Pancreas (tissue), 10 donors: ENCODE measurements at places on chromosomes 6 and 20. TPM values are rescaled to one million over a fixed set of nuclear protein-coding genes. Genes with fewer than 3 reads are reported as not detected.

Gene TPMT
- total RNA-seq = 5.0 TPM

Gene TCFL5
- 3.5 TPM for total RNA-seq

Gene RPN2
- 54.4 TPM for total RNA-seq

Gene DZANK1
- 0.93 TPM for total RNA-seq

Gene SLC17A2
- total RNA-seq = 0.21 TPM

GRCh38 chr6:6942831-6943230, 164.9 kb upstream of the RREB1 start:
- no peaks in the 10 kb centered on the region for H3K4me1 ChIP-seq
- DNase-seq = no peak
- H3K4me3 ChIP-seq = no peak overlapping the region
- no peaks in the 10 kb centered on the region for H3K36me3 ChIP-seq
- no peaks in the 10 kb centered on the region for H3K27me3 ChIP-seq

DNA sequence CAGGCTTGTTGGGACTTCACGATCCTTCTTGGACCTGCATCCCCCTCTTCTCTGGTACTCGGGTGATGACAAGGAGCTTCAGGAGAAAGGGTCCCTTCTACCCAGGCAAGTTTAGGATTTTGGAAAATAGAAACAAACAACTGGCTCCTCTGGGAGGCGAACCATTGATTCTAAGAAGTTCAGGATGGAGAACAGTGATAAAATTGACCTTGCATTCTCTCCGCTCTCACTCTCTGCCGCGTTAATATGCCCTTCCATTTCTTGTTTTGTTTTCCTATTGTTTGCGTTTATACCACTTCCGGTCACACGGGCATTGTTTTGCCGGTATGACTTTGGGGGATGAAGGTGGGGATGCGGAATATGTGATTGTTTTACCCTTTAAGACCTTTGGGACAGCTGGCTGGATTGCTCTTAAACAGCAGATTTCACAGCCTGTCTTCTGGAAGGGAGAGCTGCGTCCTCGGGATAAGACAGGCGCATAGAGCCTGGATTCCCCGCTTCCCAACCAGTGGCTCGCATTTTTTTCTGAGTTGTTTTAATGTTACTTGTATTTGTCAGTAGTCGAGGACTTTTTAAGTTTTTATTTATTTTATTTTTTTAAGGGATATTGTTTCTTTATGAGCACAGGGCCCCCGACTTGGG, 144.3 kb upstream of the ZNF184 start:
- H3K4me1 ChIP-seq = no peaks in the 10 kb centered on the region
- peaks cover 8% of the 10 kb centered on the region for H3K27me3 ChIP-seq
- H3K27ac ChIP-seq = no peak overlapping the region
- no peaks in the 10 kb centered on the region for H3K36me3 ChIP-seq
- DNase-seq = no peak

DNA sequence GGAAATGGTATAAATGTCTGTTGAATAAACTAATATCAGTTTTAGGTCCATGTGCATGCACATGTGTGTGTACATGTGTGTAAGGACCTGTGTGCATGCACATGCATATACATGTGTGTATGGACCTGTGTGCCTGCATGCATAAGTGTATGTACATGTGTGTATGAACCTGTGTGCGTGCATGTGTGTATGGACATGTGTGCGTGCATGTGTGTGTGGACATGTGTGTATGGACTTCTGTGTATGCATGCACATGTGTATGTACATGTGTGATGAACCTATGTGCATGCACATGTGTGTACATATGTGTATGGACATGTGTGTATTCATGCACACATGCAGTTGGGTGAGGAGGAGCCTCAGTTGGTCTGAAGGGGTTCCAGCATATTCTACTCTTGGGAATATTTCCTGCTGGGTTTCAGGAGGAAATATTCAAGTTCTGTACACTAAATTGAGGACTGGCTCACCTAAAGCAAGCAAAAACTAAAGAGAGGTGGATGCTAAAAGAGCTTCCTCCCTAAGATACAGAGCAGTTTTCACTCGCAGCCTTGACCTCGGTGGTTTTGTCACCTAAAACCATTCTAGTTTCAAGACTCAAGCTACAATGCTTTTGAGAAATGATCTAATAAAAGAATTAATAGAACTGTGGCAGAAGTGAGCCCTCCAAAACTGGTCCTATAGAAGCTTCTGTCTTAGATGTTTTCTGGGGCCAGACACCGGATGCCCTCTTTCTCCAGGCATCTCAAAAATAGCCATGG, 742.8 kb downstream of the MAFB start:
- no peaks in the 10 kb centered on the region for H3K4me1 ChIP-seq
- no peaks in the 10 kb centered on the region for H3K36me3 ChIP-seq
- no peaks in the 10 kb centered on the region for H3K27me3 ChIP-seq
- no peak overlapping the region for H3K27ac ChIP-seq

DNA sequence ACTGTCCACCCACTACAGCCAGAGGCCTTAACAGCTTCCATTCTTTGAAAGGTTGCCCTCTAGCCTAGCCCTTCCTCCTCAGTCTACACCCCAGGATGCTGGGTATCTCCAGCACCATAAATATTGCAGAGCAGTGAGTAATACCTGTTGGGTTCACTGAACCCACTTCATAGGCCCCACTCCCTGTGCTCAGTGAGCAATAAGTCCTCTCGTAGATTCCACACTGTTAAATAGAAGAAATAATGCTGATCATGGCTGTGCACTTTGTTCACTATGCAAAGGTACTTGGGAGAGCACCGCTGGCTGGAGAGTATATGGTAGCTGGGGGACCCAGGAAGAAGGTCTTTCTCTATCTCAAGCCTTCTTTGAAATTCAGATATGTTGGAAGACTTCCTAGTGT, 87.3 kb downstream of the RSPH3 start:
- no peaks in the 10 kb centered on the region for H3K36me3 ChIP-seq
- H3K4me3 ChIP-seq = no peak overlapping the region
- H3K4me1 ChIP-seq = peaks cover 4% of the 10 kb centered on the region
- no peak for DNase-seq

- no peaks in the 10 kb centered on the region for H3K36me3 ChIP-seq
- H3K4me3 ChIP-seq = no peak overlapping the region
- H3K27ac ChIP-seq = no peak overlapping the region
- no peaks in the 10 kb centered on the region for H3K4me1 ChIP-seq
Observed at GRCh38 chr6:138044972-138045371, 62.2 kb downstream of the PERP start.

DNA sequence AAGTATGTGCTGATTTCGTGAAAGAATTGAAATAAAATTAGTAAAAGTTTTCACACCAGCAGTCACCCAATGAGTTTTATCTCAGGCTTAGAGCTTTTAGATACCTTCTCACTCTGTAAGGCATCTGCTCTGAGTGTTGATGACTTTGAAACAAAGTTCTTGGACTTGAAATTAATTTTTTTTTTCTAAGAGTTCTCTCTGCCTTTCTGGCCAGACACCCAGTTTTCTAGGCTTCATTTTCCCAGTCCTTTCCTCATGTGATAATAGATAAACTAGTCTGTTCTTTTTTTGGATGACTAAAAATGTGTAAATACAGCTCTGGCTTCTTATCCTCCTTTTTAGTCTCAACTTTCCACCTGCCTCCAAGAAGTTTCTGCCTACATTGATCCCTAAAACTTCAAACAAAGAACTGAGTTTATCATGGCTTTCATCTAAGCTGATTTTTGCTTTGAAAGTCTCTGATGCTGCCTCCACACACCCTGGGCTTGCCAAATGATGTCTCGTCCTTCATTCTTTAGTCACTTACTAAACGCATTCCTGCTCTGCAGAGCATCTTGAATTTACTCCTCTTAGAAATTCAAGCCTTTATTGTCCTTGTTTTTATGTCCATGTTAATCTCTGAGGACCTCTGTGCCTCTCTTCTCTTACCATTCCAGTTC, 32.7 kb downstream of the SLX4IP start:
- DNase-seq = no peak
- H3K4me1 ChIP-seq = no peaks in the 10 kb centered on the region
- no peak overlapping the region for H3K27ac ChIP-seq
- no peaks in the 10 kb centered on the region for H3K27me3 ChIP-seq

DNA sequence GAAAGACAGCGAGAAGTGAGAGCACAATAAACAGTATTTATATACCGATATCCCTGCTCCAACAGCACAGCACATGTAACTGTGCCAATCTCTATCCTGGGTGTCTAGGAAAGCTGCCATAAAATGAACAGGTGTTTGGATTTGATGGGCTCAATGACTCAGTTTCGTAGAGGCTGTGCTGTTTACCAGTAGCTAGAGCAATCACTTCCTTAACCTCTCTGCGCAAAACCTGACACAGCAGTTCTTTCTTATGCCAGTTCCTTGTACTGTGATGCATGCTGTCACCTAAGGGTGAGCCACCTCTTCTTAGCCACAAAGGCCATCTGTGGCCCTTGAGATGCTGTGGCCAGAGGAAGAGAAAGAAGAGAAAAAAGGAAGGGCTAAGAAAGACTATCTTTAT, 59.3 kb downstream of the SHPRH start:
- H3K27ac ChIP-seq = no peak overlapping the region
- H3K27me3 ChIP-seq = no peaks in the 10 kb centered on the region
- H3K4me1 ChIP-seq = no peaks in the 10 kb centered on the region
- peaks cover 19% of the 10 kb centered on the region for H3K36me3 ChIP-seq

DNA sequence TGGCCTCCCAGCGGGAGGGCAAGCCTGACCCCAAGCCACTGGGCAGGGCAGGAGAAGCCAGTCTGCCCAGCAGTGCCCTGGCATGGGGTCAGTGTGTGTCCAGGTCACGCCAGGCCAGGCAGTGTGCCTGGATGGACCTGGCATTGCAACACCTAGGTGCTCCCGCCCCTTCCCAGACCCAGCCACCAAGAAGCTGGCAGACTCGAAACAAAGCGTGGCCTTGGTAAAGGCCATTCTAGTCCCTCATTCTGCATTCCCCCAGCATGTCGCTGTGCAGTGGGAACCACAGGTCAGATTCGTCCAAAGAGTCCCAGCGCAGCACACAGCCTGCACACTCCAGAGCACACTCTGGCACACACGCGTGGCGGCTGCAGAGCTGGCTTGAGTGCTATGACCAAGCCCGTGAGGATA, 19.3 kb upstream of the APMAP start:
- H3K4me3 ChIP-seq = no peak overlapping the region
- DNase-seq = no peak
- no peaks in the 10 kb centered on the region for H3K27me3 ChIP-seq
- H3K27ac ChIP-seq = peak overlapping the region; percentile 3
- H3K4me1 ChIP-seq = peaks cover 15% of the 10 kb centered on the region

- no peak for DNase-seq
- H3K27ac ChIP-seq = no peak overlapping the region
- H3K27me3 ChIP-seq = no peaks in the 10 kb centered on the region
- no peaks in the 10 kb centered on the region for H3K4me1 ChIP-seq
- no peaks in the 10 kb centered on the region for H3K36me3 ChIP-seq
Observed at GRCh38 chr6:111631903-111632460, 26.3 kb upstream of the TRAF3IP2 start.

GRCh38 chr6:75210885-75211739, 5.3 kb upstream of the COL12A1 start:
- no peaks in the 10 kb centered on the region for H3K36me3 ChIP-seq
- no peak overlapping the region for H3K27ac ChIP-seq
- no peaks in the 10 kb centered on the region for H3K27me3 ChIP-seq
- peak; percentile 50 for DNase-seq

GRCh38 chr20:23437126-23437899, 2.2 kb upstream of the CSTL1 start:
- H3K27ac ChIP-seq = no peak overlapping the region
- H3K27me3 ChIP-seq = no peaks in the 10 kb centered on the region
- DNase-seq = no peak
- H3K4me1 ChIP-seq = peaks cover 3% of the 10 kb centered on the region
- H3K36me3 ChIP-seq = no peaks in the 10 kb centered on the region

- H3K27ac ChIP-seq = no peak overlapping the region
- H3K27me3 ChIP-seq = no peaks in the 10 kb centered on the region
- no peak for DNase-seq
- no peaks in the 10 kb centered on the region for H3K4me1 ChIP-seq
- H3K36me3 ChIP-seq = no peaks in the 10 kb centered on the region
- H3K4me3 ChIP-seq = no peak overlapping the region
Observed at GRCh38 chr6:85685713-85686112, 43.0 kb upstream of the SYNCRIP start.

- H3K27ac ChIP-seq = no peak overlapping the region
- H3K36me3 ChIP-seq = no peaks in the 10 kb centered on the region
- H3K4me3 ChIP-seq = no peak overlapping the region
- H3K4me1 ChIP-seq = no peaks in the 10 kb centered on the region
- no peaks in the 10 kb centered on the region for H3K27me3 ChIP-seq
Observed at GRCh38 chr6:85455471-85456026, 5.7 kb downstream of the NT5E start.

DNA sequence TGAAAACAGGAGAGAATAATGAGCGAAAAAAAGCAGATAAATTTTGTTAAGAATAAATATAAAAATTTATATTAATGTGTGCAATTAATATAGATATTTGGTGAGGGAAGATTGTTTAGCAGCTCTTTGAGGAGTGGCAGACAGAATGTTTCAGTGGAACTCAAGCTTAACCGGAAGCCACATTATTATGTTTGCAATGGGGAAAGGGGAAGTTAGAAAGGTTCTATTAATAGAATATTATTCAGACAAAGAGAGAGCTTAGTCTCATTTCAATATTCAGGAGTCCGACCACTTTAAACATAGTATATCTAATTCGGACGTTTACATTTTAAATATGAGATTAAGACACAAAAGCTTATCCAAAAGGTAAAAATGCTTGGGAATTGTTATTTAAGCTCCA, 81.6 kb upstream of the KHDRBS2 start:
- H3K27me3 ChIP-seq = no peaks in the 10 kb centered on the region
- no peaks in the 10 kb centered on the region for H3K4me1 ChIP-seq
- no peak overlapping the region for H3K4me3 ChIP-seq
- DNase-seq = no peak

- H3K27ac ChIP-seq = no peak overlapping the region
- no peaks in the 10 kb centered on the region for H3K36me3 ChIP-seq
- no peaks in the 10 kb centered on the region for H3K27me3 ChIP-seq
- H3K4me3 ChIP-seq = no peak overlapping the region
Observed at GRCh38 chr6:94862112-94862511, 715.2 kb upstream of the MANEA start.

DNA sequence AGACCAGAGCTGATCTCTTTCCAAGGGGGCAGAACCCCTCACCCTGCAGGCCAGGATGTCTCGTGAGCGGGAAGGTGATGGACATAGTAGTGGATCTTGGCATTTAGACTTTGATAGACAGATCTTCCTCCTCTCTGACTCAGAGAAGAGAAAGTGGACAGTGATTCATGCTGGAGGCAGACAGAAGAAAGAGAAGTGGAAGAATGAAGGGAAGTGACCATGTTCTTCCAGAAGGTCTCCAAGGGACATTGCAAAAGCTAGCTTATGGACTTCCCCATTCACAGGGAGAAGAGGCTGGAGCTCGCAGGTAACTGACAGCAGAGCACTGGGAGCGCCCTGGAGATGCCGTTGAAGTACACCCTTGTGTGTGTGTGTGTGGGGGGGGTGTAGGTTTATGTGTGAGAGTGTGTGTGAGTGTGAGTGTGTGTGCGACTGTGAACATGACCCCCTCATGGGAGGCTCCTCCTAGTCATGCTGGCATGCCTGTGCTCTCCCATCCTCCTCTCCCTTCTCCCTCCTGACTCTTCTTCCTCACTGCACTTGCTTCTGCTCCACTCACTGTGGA, 8.0 kb upstream of the RAET1L start:
- no peaks in the 10 kb centered on the region for H3K36me3 ChIP-seq
- H3K27me3 ChIP-seq = peaks cover 4% of the 10 kb centered on the region
- no peak overlapping the region for H3K4me3 ChIP-seq
- no peaks in the 10 kb centered on the region for H3K4me1 ChIP-seq
- H3K27ac ChIP-seq = no peak overlapping the region
